ENCODE measurements at places on chromosomes 5 and 9. TPM values are rescaled to one million over a fixed set of nuclear protein-coding genes. Genes with fewer than 3 reads are reported as not detected.

The SPINK4 gene
- not detected for total RNA-seq

The NOXA1 gene
- total RNA-seq: 2.3 TPM

The PHYHD1 gene
- 3.8 TPM for total RNA-seq

The WNT8A gene
- not detected for total RNA-seq

The TEX10 gene
- total RNA-seq: 22.9 TPM

The PTPN3 gene
- 14.2 TPM for total RNA-seq

The FBN2 gene
- total RNA-seq: 49.0 TPM

The LAMC3 gene
- total RNA-seq: not detected

The TXNDC8 gene
- not detected for total RNA-seq

The SPARC gene
- total RNA-seq: 10.5 TPM

The N4BP3 gene
- 4.5 TPM for total RNA-seq

GRCh38 chr5:64295101-64295500, 129.5 kb downstream of the RNF180 start:
- DNase-seq: no peak

DNA sequence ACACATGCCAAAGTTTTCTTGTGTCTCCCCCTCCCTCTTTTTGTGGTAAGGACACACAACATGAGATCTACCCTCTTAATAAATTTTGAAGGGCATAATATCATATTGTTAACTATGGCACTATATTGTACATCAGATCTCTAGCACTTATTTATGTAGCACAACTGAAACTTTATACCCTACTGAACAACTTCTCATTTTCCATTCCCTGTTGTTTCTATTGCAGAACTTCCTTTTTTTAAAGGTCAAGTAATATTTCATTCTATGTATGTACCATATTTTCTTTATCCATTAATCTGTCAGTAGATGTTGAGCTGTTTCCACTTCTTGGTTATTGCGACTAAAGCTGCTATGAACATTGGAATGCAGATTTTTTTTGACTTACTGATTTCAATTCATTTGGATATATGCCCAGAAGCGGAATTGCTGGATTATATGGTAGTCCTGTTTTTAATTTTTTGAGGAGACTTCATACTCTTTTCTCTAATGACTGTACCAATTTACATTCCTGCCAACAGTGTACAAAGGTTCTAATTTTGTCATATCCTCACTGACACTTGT, 305.3 kb downstream of the PRR16 start:
- DNase-seq: no peak

DNA sequence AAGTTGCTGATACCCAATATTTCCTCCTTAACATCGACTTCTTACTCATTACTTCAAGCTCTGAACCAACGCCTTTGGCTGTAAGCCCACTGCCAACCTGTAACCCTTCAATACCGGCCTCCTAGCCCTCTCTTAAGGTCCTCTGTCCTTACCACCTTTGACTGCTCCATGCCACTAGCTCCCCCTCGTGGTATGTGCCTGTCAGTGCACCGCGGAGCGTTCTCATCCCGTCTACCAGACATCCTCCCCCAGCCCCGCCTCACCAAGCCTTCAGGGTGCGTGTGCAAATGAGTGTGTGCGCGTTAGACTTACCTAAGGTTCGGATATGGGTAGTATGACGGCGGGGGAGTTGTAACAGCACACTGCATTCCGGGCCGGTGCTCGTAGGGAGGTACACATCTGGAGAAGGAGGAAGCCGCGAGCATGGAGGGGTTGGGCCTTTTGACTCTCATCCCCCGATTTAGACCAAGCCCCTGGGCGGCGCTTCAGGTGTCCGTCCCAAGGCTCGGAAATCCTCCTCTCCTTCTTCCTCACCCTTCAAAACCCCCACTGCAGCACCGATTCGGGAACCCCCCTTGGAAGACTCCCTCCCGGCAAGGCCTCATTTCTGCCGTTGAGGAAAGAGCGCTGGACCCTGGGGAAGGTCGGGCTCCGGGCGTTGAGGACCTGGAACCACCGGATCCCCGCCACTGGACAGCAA, 2.8 kb upstream of the MYORG start:
- DNase-seq: peak; percentile 87

- peak; percentile 43 for DNase-seq
Observed at GRCh38 chr9:98074115-98074990, 17.8 kb downstream of the NANS start.

- DNase-seq: peak; percentile 48
Observed at GRCh38 chr5:158463188-158463587, 604.2 kb upstream of the CLINT1 start.

DNA sequence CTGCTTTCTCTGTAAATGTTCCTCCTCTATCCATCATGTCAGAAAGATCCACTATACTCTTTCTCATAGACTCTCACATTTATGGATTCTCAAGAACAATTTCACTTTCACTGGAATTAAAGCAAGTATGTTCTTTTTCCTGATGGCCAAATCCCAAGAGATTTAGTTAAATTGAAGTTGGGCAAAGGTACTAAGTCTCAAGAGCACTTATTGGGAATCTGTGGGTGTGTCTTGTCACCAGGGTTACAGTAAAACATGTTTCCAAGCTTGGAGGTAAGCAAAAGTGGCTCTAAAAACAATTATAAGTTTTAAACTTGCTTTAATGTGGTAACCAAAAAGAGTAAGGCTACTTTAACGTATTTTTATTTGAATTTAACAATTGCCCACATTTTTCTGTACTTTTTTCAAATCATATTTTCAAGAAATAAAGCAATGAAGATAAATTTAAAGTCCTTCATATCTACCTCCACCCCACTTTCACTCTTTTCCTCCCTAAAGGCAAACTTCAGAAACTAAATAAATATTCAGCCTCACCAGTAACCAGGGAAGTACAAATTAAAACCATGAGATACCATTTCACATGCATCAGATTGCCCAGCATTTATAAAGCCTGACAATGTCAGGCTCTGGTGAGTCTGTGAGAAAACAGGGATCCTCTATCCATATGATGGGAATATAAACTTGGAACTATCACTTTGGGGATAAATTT, 387.4 kb downstream of the CETN3 start:
- peak; percentile 41 for DNase-seq

GRCh38 chr9:136750526-136750925, 2.2 kb upstream of the LCN6 start:
- peak; percentile 37 for DNase-seq

DNA sequence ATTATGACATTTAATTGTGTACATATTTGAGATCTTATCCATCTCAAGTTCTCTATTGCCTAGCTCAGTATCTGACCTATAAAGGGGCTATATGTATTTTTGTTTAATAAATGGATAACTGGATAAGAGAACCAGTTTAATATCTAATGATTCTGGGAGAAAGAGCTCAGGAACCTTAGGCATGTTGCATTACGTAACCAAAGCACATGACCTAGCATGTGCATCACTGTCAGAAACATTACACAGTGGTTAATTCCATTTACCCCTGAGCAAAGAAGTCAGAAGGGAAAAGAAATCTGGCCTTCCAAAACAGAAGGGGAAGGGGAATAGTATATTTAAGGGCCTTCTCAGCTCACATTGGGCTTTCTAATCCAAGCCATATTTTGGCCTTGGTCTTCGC, 12.3 kb downstream of the PAPPA start:
- DNase-seq: peak; percentile 47

GRCh38 chr5:154293219-154293618, 102.7 kb downstream of the GALNT10 start:
- DNase-seq: no peak

DNA sequence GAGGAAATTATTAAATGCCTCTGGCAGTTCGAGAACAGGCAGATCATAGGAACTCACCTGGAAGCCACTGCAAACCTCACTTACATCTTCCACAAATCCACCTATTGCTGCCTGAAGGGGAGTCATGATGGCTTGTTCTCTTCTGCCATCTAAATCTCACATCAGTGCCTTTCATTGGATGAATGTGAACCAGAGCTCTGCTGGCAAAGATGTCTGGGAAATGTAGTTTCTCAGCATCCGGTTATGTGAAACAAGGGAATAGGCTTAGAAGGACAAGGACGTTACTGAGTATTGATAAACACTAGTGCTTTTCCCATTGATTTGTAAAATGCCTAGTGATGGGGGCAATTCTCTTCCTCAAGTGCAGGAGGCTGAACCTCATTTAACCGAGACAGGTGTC, 483.3 kb downstream of the ARHGEF28 start:
- DNase-seq: no peak

GRCh38 chr5:119743927-119744326, 114.6 kb downstream of the FAM170A start:
- peak; percentile 63 for DNase-seq

DNA sequence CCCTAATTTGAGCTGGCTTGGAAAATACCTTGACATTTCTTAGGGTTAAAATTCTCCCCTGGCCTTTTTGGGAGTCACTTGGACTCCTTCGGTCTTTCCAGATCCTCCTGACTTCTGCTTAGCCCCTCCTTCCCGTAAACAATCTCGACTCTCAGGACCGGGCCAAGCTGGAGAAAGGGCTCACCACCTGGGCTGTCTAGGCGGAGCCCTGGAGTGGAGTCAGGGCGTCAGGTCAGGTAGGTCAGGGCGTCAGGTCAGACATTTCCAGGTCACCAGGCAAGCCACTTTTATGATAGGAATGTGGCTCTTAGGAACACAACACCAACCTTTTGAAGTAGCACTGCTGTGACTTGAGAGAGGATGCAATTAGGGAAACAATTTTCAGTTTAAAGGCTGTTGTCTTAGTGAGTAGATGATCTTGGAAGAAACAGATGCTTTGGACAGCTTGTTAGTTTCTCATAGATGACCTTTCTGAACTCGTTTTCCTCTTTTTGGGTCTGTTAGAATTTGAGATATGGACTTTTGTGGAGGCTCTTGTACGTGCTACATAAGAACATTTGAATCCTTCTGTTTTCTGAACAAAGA, 12.8 kb downstream of the OSTF1 start:
- DNase-seq: no peak

- no peak for DNase-seq
Observed at GRCh38 chr5:40436535-40437237, 243.0 kb upstream of the PTGER4 start.

DNA sequence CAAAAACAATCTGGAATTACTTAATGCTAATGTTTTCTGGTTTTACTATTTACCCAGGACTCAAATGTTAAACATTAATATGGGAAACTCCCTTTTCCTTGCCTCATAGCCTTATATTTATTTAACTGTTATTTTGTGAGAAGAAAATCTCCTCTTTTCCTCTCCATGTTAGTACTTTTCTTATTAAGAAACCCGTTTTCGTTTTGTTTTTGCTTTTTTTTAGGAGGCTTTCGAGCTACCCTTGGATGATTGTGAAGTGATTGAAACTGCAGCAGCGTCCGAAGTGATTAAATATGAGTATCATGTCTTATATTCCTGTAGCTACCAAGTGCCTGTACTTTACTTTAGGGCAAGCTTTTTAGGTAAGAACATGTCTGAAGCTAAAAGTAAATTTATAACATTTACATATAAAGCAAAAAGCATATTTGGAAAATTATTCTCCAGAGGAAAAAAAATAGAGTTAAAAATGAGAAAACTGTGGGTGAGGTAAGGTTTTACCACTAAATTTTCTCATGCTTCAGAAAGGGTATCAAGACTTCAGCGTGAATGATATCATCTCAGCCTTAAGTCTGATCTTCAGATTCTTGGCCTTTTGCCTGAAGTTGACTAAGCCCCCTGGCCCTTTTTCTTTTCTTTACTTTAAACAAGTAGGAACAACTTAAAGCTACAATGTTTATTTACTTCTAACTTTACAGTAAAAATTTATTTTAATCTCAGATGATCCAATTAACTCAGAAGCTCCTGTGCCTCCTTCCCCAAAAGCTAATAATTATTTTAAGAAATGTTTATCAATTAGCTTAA, 113.8 kb downstream of the RPS23 start:
- peak; percentile 89 for DNase-seq

DNA sequence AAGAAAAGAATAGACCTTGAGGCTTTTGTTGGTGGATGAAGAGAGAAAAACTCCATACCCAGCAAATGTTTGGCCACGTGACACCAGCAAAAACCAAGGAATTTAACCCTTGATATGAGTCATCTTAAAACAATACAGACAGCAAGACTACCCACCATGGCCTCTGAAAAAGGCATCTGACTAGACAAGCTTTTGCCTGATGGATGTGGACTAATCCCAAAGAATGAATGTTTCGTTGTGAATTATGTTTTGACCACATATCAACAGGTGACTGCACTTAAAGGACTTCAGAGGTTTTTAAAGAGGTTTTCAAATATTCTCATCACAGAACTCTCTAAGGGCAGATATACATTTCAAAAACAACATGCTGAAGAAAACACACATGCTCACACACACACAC, 33.0 kb upstream of the SLC1A3 start:
- peak; percentile 82 for DNase-seq

DNA sequence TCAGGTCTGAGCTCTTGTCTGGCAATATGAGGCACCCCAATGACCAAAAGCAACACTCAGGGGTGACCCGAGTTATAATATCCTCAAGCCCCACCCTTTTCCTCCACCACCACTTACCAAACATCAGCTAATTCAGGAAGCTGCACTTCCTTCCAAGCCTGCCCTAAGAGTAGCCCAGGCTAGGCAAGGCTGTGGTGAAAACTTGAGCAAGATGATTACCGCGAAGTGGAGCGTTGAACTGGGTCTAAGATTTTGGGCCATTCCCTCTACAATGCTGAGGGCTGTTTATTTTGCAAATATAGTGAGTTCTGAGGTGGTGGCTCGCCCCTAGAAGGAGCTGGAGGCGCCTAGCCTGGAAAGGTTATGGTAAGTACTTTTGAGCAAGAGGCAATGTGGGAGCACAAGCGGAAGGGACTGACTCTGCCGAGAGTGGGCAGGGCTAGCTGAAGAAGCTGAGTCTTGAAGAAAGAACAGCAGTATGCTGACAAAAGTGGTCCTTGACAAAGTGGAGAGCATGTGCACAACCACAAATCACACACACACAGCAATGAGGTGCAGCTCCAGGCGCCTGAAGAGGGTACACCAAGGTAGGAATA, at the start of gene HK3:
Gene HK3 (minus strand): TSS at position 51 of the 596 bp plus-strand sequence. CDS start 3,187 bp downstream, outside the sequence.
- DNase-seq: no peak

GRCh38 chr5:41356786-41357185, 143.5 kb upstream of the C6 start:
- no peak for DNase-seq

DNA sequence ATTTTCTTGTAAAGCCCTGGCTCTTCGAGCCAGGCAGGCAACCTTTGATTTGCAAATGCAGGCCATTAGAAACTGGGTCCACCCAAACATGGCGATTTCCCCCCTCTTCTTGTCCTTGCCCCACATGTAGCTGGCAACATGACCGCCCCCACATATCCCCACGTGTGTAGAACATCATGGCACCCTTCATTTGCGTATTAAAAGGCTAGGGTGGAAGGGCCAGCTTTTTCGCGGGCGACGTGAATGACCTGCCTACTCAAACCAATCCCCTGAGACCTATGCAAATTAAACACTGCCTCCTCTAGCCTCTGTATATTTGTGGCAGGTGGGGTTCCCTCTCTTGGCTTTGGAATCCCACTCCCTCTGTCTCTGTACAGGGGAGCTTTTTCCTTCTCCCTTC, 107.0 kb upstream of the CLINT1 start:
- no peak for DNase-seq

DNA sequence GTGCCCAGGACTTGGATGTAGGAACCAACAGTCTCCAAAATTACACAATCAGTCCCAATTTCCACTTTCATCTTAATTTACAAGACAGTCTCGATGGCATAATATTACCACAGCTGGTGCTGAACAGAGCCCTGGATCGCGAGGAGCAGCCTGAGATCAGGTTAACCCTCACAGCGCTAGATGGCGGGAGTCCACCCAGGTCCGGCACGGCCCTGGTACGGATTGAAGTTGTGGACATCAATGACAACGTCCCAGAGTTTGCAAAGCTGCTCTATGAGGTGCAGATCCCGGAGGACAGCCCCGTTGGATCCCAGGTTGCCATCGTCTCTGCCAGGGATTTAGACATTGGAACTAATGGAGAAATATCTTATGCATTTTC, 837 bp downstream of the PCDHB2 start:
- no peak for DNase-seq

GRCh38 chr9:106862110-106862820, 701 bp upstream of the ZNF462 start:
- peak; percentile 38 for DNase-seq

GRCh38 chr9:93188426-93189368, 4.8 kb downstream of the WNK2 start:
- no peak for DNase-seq

All from bronchial epithelial cell (primary cell).